ENCODE measurements at places on chromosomes 1 and 21. TPM values are rescaled to one million over a fixed set of nuclear protein-coding genes. Genes with fewer than 3 reads are reported as not detected.

- peaks cover 2% of the 10 kb centered on the region for H3K36me3 ChIP-seq
- no peaks in the 10 kb centered on the region for H3K27me3 ChIP-seq
- no peaks in the 10 kb centered on the region for H3K4me1 ChIP-seq
- no peak for DNase-seq
Observed at GRCh38 chr1:173355281-173356031, 121.7 kb upstream of the PRDX6 start.

Gene SPRR2E
- not detected for total RNA-seq

DNA sequence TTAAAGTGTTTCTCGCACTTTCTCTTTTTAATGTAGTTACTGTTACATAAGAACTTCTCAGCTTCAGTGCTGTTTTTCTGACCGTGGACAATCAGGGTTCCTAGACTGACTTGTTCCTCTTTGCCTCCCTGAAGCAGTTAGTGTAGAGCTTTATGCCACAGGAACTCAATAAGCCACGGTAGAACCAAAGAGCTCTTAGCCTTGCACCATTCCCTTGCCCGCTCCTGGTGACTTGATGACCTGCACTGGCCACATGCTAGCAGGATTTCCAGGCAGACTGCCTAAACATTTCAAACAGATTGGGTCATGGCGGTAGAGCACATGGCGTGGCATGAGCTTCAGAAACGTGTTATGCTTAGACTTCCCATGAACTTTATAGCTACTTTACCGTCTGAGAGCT, 18.8 kb upstream of the FASLG start:
- no peak for DNase-seq
- no peaks in the 10 kb centered on the region for H3K36me3 ChIP-seq
- peaks cover 3% of the 10 kb centered on the region for H3K4me1 ChIP-seq
- no peak overlapping the region for H3K27ac ChIP-seq
- no peak overlapping the region for H3K4me3 ChIP-seq

DNA sequence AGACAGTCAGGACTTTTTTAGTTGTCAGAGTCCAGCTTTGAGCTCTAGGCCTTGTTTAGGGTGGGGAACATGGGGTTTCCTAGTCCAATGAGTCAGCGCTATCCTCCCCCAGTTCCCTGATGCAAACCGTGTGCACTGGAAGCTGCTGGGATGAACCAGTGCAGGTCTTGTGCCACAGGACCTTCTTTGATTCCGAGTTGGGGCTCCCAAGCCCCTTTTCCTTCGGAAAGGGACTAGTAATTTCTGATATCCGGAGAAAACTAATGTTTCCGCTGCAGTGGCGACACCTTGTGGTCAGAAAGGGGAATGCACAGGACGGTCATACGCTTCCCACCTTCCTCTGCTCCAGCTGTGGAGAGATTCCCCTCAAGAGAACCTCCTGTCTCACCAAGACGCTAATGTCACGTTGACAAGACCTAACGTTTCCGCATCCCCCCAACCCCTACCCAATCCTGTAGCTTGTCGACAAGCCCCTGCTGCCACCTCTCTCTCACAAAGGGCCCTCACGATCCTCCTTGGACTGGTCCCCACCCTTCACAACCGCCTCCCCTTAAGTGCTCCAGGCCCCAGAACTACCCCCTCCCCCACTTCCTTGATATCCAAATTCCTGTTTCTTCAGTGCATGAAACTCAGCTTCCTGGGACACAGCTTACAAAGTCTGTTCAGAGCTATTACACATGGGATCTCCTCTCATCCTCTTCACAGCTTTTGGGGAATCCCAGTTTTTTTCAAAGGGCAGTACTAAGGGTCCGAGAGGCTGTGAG, 30.9 kb downstream of the GPA33 start:
- peak; percentile 92 for DNase-seq
- peaks cover 8% of the 10 kb centered on the region for H3K4me1 ChIP-seq
- no peaks in the 10 kb centered on the region for H3K36me3 ChIP-seq
- no peak overlapping the region for H3K27ac ChIP-seq

DNA sequence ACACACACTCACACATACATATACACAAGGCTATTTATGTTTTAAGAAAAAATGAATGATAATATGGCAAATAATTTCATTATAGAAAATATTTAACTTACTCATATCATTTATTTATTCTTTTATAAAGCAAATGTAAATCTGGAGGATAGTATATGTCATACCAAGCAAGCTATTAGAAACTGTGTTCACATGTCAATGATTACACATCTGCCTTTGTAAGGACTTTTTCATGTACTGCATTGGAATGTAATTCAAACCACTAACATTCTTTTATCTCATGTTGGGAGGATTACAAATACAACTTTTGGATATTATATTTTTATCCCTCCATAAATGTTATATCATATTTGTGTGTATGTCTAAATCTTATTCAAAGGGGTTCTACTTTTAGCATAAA, 1887.4 kb downstream of the NCAM2 start:
- H3K4me1 ChIP-seq, result peaks cover 5% of the 10 kb centered on the region
- no peak for DNase-seq
- H3K27ac ChIP-seq, result no peak overlapping the region
- no peaks in the 10 kb centered on the region for H3K27me3 ChIP-seq

Gene ZNF684
- 7.9 TPM for total RNA-seq

DNA sequence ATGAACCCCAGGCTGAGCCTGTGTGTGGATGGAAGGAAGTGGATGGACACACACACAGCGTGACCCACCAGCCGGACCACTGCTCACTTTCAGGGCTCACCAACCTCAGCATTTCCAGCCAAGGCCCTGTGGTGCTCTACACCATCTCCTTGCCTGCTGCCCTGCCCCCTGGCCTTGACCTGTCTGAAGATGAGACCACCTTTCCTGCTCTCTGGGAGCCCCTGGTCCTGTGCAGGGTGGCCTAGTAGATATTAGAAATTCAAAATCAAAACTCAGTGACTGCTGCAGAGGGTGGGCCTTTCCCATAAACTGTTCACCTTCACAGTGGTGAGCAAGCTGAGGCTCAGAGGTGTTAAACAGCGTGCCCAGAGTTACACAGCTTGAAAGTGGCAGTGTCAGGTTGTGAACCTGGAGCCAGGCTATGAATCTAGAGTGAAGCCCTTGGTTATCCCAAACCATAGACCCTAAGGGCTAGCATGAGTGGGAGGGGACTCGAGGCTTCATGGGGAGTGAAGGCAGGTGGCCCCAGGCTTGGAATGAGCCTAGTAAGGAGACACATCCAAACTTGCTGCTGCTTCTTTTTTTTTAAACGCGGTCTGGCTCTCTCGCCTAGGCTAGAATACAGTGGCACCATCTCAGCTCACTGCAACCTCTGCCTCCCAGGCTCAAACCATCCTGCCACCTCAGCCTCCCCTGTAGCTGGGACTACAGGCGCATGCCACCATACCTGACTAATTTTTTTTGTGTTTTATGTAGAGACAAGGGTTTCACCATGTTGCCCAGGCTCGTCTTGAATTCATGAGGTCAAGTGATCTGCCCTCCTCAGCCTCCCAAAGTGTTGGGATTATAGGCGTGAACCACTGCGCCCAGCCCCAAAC, 41.5 kb downstream of the MAN1C1 start:
- peak overlapping the region; percentile 21 for H3K4me3 ChIP-seq
- H3K27ac ChIP-seq, result peak overlapping the region; percentile 12
- no peaks in the 10 kb centered on the region for H3K27me3 ChIP-seq
- peaks cover 62% of the 10 kb centered on the region for H3K4me1 ChIP-seq
- no peak for DNase-seq
- no peaks in the 10 kb centered on the region for H3K36me3 ChIP-seq

DNA sequence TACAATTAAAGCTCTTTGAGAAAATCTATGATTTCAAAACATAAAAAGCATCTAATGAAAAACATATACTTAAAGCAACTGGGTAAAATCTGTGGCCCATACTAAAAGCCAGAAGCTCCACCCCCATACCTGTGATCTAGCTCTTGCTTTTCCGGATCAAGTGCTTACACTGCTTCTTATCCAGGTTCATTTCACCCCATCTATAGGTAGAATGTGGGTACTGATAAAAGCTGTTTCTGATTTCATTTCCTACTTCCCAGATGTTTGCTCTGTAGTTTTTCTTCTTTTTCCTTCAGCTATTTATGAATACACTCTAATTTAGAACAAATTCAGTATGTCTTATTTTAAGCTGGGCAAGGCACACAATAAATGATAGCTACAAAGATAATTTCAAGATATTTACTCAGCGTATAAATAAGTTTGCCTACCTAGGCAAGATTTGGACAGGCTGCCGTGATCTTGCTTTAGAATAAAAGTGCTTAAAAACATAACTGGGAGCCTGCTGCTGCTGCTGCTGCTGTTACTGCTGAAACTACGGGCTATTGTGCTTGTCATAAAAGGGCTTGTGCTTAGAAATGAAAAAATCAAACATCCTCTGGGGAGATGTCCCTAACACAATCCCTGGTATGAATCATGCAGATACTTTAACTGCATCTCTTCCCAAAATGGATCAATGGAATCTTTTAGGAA, 2.1 kb downstream of the SIPA1L2 start:
- H3K27me3 ChIP-seq, result no peaks in the 10 kb centered on the region
- DNase-seq, result no peak
- no peaks in the 10 kb centered on the region for H3K36me3 ChIP-seq

Gene IGSF3
- total RNA-seq, result 27.2 TPM

DNA sequence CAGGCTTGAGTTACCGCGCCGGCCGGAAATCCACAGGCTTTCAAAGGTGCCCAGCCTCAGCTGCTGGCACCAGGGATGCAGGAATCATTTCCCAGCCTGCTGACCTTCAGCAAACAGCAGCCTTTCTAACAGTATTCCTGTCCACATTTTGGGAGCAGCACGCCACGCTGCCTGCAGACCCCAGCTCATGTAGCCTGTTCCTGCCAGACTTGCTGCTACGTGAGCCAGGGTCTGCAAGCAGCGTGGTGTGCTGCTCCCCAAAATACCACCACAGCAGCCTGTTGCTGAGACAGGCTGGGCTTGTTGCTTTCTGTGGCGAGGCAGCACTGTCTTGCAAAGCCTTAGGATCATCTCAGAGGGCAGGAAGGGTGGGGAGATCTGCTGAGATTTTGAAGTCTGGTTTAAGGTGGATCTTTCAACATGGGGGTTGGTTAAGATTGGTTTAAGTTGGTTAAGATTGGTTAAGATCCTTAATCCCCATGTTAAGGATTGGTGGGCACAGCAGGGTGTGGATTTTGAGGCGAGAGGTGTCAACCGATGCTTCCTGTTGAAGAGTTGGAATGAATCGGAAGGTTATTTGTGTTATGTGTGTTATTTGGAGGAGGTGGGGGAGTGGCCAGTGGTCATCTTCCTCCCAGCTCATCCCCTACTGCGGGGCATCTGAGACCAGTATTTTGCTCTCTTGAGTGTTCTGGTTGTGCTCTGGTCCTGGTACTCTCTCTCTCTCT, 12.9 kb downstream of the FAAH start:
- peaks cover 17% of the 10 kb centered on the region for H3K4me1 ChIP-seq
- no peaks in the 10 kb centered on the region for H3K27me3 ChIP-seq
- H3K36me3 ChIP-seq, result no peaks in the 10 kb centered on the region
- no peak for DNase-seq

DNA sequence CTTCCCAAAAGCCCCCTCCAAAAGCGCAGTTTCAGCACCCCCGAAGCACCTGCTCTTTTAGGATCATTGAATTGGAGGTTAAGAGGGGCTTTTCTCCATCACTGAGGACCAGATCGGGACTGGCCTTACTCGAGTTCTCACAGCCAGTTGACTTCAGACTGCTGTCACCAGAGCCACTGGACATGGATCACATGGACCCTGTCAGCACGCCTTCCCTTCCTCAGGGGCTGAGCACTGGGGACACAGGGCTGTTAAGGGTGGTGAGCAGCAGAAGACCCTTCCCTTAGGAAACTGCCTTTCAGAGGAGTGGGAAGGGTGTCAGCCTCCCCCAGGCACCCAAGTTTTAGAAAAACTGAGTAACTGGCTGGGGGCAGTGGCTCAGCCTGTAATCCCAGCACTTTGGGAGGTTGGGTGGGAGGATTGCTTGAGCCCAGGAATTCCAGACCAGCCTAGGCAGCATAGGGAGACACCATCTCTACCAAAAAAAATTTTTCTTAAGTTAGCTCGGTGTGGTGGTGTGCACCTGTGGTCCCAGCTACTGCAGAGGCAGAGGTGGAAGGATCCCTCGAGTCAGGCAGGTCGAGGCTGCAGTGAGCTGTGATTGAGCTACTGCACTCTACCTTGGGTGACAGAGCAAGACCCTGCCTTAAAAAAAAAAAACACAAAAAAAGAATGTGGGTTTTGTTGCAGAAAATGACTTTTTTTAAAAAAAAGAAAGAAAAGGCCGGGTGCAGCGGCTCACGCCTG, 584 bp upstream of the FGR start:
- H3K4me3 ChIP-seq, result peak overlapping the region; percentile 41
- peaks cover 39% of the 10 kb centered on the region for H3K4me1 ChIP-seq

Gene RLF
- 26.5 TPM for total RNA-seq

- H3K27me3 ChIP-seq, result peaks cover 27% of the 10 kb centered on the region
- H3K4me1 ChIP-seq, result peaks cover 31% of the 10 kb centered on the region
- no peak overlapping the region for H3K27ac ChIP-seq
- DNase-seq, result peak; percentile 49
Observed at GRCh38 chr1:203338335-203339036, 12.4 kb downstream of the FMOD start.

DNA sequence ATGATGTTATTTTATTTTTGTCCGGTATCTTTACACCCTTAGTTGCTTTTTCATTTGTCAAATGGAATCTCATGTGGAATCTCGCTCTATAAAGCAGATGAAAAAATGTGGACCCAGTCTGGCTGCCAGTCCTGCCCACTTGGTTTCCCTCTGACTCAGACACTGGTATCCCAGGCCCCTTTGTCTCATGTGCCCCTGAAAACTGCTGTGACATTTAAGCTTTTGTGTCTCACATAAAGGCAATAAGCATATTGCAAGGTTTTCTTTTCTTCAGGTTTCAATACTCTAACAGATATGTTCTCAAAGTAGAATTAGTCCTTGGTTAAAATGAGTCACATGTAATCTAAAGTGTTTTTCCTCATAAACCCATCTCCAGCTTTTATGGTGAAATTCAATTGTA, 183.3 kb downstream of the ST6GALNAC3 start:
- DNase-seq, result no peak
- H3K4me1 ChIP-seq, result peaks cover 21% of the 10 kb centered on the region
- H3K27ac ChIP-seq, result no peak overlapping the region
- H3K36me3 ChIP-seq, result peaks cover 4% of the 10 kb centered on the region

- no peak overlapping the region for H3K4me3 ChIP-seq
- DNase-seq, result no peak
- no peaks in the 10 kb centered on the region for H3K36me3 ChIP-seq
- H3K4me1 ChIP-seq, result peaks cover 12% of the 10 kb centered on the region
Observed at GRCh38 chr21:31599013-31599412, 60.5 kb upstream of the SOD1 start.

Gene FHL3
- 22.4 TPM for total RNA-seq

DNA sequence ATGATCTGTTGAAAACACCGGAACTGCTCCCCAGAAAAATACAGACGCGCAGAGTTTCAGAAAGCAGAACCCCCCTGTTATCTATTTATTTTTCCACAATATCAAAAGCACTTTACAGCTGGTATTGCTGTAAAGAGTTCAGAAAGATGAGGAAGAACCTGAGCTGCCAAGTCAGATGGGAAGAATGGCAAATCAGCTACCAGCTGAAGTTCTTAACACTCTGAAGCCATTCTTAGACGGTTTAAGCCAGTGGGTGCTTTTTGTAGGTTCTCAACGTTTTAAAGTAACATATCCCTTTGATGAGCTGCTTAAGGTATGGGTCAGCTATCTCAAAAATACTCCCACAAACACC, 714 bp upstream of the AKIRIN1 start:
- H3K36me3 ChIP-seq, result peaks cover 3% of the 10 kb centered on the region
- H3K27ac ChIP-seq, result peak overlapping the region; percentile 84
- H3K27me3 ChIP-seq, result no peaks in the 10 kb centered on the region
- no peak for DNase-seq
- peak overlapping the region; percentile 81 for H3K4me3 ChIP-seq
